CD8-positive, alpha-beta T cell (primary cell): ENCODE measurements at places on chromosomes 16 and 17.
A peak's percentile ranks its signal among the peaks of the same experiment; 100 is the strongest.

GRCh38 chr17:63688396-63689020, 11.4 kb downstream of the LIMD2 start:
- no peak for DNase-seq

DNA sequence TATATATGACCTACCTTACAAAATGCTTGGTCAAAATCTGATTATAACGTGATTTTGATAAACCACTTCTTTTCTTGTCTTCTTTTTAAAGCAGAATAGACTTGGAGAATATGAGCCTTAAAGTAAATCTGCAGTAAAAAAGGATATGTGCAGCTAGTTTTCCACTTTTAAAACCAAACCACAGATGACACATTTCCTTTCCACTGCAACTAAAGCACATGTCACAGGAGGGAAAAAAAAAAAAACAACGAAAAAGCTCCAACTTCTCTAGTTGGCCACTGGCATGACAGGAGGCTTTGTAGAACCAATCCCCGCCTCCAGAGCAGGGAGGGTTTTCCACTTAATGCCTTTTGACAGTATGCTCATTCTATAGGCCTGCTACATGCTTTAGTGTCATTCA, at the start of gene EVI2A:
EVI2A (minus strand) TSS at position 142 of the 400 bp plus-strand sequence. CDS start 2,609 bp downstream, outside the sequence.
- DNase-seq: peak; percentile 57

DNA sequence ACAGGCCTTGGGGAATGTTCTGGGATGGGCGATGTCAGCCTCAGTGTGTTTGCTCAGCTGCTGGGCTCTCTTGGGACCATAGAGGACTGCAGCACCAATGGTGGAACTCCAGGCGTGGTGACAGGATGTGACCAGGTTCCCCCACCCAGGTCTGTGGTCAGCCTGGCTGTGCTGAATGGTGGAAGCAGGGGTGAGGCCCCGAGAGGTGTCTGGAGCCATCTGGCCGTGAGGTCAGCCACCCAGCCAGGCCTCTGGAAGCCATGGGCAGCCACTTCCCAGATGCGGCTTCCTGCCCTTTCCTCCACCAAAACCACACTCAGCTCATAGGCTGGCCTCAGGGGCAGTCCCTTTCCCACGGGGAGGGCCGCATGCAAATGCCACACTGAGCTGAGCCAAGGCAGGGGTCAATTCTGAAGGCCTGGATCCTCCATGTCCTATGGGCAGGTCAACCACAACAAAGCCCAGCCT, 7.8 kb upstream of the MAPK7 start:
- DNase-seq: no peak

GRCh38 chr16:14502932-14503741, 126.9 kb downstream of the PARN start:
- no peak for DNase-seq

- no peak for DNase-seq
These were observed 42.3 kb upstream of the ZNF750 start for GRCh38 chr17:82881900-82882714.

DNA sequence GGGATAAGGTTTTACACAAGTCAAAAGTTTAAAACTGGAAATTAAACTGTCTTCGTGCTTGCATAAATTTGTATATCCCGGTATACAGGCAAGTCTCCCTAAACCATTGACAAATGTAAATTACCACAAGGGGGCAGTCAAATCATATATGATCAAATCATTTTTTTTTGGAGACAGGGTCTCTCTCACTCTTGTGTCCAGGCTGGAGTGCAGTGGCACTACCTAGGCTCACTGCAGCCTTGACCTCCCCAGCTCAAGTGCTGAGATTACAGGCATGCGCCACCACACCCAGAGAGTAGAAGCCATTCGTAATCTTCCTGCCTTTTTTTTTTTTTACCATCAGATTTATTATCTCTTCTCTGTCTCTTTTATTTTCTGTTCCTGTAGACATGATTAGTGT, 18.5 kb downstream of the TOP2A start:
- DNase-seq: no peak

- DNase-seq: no peak
These were observed 160.3 kb downstream of the NTN1 start for GRCh38 chr17:9181640-9182039.

DNA sequence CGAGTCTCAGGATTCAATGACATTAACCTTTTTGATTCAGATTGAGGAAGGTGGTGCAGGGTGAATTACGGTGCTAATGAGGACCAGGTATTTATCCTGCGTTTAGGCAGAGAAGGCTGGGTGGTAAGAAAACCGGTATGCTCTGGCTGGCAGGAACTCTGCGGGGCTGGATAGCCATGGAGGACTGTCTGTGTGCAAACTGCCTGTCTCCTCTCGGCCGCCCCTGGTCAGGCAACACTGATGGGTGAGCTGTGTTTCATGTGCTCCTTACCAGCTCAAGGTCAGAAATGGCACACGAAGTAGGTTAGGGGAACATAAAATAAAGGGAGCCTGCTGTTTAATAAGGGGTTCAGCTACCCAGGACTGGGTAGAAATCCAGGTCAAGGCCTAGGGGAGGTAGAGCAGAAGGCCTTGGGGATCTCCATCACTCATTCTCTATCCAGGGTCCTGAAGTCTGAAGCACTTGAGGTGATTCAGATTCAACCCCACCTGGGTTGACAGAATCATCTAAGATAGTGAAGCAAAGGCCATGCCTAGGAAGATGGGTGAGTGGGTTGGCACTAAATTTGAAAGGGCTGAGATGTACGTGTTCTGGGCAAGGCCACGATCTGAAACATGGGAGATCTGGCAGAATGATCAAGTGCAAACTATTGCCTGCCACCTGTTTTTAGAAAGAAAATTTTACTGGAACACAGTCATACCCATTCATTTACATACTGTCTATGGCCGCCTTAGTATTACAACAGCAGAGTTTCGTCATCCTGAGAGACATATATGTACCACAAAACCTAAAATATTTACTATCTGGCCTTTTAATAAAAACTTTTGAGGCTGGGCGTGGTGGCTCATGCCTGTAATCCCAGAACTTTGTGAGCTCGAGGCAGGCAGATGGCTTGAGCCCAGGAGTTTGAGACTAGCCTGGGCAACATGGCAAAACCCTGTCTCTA, 292.5 kb downstream of the XYLT1 start:
- no peak for DNase-seq
